ENCODE measurements at places on chromosomes 4 and X. TPM values are rescaled to one million over a fixed set of nuclear protein-coding genes. Genes with fewer than 3 reads are reported as not detected.

CAMK2D gene
- 45.1 TPM for total RNA-seq

MTMR8 gene
- 0.59 TPM for total RNA-seq

AFF2 gene
- total RNA-seq: 0.17 TPM

CLNK gene
- not detected for total RNA-seq

TCEAL9 gene
- 113 TPM for total RNA-seq

FAM114A1 gene
- total RNA-seq: 243 TPM

NAT8L gene
- total RNA-seq: under 0.01 TPM

PGAM4 gene
- total RNA-seq: not detected

MAGEE1 gene
- total RNA-seq: 0.17 TPM

CENPVL1 gene
- total RNA-seq: not detected
